ENCODE measurements at places on chromosomes 1 and 21. TPM values are rescaled to one million over a fixed set of nuclear protein-coding genes. Genes with fewer than 3 reads are reported as not detected.

- H3K36me3 ChIP-seq: peaks cover 2% of the 10 kb centered on the region
- H3K4me3 ChIP-seq: no peak overlapping the region
- no peak for DNase-seq
- H3K4me1 ChIP-seq: peaks cover 5% of the 10 kb centered on the region
- no peaks in the 10 kb centered on the region for H3K27me3 ChIP-seq
These were observed 13.9 kb upstream of the KIF14 start for GRCh38 chr1:200634261-200635122.

DNA sequence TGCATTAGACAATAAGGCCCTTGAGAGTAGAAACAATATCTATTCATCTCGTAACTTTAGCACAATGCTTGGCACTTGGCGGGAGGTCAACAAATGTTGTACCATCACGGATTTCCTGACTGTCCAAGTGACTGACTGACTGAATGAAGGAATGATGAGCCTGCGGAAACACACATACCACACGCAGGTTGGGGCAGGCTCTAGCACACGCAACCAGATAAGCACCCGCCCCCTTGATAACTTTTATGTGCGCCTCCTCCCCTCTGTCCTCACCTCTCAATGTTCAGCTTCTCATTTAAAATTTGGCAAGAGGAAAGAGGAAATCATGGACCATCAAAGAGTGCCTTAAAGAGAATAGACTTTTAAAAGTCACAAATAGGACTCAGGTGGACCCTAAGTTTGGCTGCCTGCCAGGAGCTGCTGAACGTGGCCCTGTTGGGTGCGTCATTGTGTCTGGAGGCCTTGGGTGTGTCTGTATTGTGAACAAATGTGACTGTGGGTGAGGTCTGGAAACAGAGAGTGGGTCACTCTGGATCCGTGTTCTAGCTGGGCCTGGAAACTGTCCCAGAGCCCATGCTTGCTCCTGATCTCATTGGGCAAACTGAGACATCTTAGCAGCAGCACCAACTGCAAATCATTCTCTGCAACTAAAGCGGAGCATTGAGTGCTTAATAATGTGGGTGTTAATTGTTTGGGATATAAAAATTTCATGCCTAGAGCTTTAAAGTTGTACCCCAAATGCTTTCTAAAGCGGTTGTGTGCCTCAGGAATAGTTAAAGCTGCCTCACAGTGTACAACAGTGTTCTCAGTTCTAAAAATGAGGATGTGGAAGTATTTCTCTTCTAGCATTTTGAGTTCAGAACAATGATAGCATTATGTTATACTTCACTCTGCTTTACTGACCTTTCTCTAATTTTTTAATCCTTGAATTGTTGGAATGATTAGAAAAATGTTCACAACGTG is 47.6 kb upstream of the ABCG1 start:
- no peaks in the 10 kb centered on the region for H3K36me3 ChIP-seq
- peak overlapping the region; percentile 79 for H3K27ac ChIP-seq
- H3K4me3 ChIP-seq: no peak overlapping the region
- peaks cover 3% of the 10 kb centered on the region for H3K4me1 ChIP-seq
- no peaks in the 10 kb centered on the region for H3K27me3 ChIP-seq
- no peak for DNase-seq

DNA sequence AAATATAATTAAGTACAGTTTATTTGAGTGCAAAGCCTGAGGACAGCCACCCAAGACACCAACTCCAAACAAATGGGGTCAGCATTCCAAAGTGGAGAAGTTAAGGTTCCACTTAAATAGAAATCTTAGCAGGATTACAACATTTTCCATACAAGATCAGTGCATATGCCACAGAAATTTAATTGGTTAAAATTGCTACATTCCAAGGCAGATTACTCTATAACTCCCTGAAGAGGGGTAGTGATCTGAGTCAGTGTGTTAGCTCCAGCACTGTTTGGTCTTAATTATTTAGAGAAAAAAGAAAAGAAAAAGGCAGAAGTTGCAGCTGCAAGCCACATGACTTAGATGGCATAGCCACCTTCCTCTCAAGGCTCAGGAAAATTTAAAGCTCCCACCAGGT is 297.5 kb downstream of the HHIPL2 start:
- peaks cover 6% of the 10 kb centered on the region for H3K4me1 ChIP-seq
- no peak for DNase-seq
- peak overlapping the region; percentile 16 for H3K27ac ChIP-seq
- peaks cover 4% of the 10 kb centered on the region for H3K27me3 ChIP-seq
- H3K36me3 ChIP-seq: peaks cover 4% of the 10 kb centered on the region

DNA sequence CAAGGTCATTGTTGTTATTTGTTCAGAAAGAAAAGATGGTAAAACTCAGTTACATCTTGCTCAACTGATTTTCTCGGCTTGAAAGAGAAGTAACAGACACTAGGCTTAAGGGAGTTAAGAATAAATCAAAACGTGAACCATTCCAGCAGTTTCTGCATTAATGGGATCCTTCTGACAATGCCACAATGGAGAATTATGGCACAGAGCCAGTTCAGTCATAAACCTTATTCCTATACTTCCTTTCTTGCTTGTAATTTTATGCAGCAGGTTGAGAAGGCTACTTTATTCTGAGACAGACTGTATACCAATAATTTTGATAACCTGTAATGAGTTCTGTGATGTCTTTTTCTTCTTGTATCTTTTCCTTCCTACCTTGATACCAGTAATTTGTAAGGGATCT is 167.0 kb downstream of the C1orf21 start:
- no peak overlapping the region for H3K27ac ChIP-seq
- peaks cover 4% of the 10 kb centered on the region for H3K36me3 ChIP-seq
- no peak overlapping the region for H3K4me3 ChIP-seq
- no peak for DNase-seq
- H3K27me3 ChIP-seq: peaks cover 53% of the 10 kb centered on the region

DNA sequence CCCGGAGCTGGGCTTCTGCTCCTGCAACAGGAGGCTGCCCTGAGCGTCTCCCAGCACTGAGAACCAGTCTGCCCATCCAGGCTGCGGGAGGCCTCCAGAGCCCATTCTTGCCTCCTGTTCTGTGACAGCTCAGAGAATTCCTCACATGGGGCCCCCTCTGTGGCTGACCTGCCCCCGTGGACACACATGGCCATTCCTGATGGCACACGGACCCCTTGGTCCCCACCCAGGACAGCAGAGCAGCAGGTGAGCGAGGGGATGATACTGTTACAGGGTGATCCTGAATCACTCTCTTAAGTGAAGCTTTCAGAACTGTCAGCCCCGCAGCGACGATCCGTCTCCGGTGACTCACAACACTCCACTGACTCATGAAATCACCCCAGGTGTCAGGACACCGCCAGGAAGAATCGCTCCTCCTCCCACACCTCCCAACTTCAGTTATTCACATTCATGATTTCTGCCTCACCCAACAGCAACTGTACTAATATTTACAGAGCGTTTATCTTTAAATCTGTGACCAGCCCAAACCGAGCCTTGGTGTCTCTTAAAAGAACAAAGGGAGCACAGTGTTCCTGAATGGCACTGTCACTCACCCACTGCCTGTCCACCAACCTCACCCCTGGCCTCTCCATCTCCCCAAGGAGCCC is 22.5 kb downstream of the CHD5 start:
- H3K27ac ChIP-seq: no peak overlapping the region
- H3K4me3 ChIP-seq: no peak overlapping the region
- DNase-seq: no peak
- peaks cover 2% of the 10 kb centered on the region for H3K4me1 ChIP-seq

DNA sequence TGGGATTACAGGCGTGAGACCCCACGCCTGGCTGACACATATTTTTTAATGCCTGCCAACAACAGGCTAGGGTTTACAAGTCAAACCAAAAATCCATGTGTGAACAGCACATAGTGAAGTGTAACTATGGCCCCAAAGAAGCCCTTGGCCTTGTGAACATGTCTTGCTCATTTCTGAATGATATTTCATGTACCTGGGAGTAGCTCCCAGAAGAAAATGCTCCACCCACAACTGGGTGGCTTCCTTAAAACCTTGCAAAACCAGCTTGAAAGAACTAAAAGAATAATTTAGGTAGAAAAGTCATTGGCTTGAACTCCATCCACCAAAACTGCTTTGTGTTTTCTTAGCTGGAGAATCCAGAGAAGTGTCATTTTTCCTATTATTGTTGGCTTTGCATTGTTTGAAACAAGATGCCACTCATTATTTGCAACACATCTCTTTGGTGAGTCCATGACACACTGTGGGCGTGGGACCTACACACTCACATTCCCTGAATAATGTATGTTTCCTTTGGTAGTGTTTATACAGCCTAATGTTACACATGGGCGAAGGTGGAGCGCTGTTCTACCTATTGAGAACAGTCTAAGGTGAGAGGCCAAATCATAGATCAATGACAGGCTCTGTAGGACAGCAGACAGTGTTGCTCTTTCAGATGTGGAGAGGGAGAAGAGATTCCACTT is 28.5 kb upstream of the SDE2 start:
- peaks cover 4% of the 10 kb centered on the region for H3K27me3 ChIP-seq
- H3K27ac ChIP-seq: no peak overlapping the region
- H3K4me1 ChIP-seq: no peaks in the 10 kb centered on the region
- H3K36me3 ChIP-seq: peaks cover 5% of the 10 kb centered on the region

Gene CD1E
- total RNA-seq: 0.42 TPM

GRCh38 chr1:221521686-221522085 is 220.2 kb downstream of the DUSP10 start:
- DNase-seq: no peak
- H3K36me3 ChIP-seq: no peaks in the 10 kb centered on the region
- peaks cover 4% of the 10 kb centered on the region for H3K27me3 ChIP-seq
- H3K4me1 ChIP-seq: no peaks in the 10 kb centered on the region
- H3K27ac ChIP-seq: no peak overlapping the region

- H3K4me3 ChIP-seq: no peak overlapping the region
- H3K27me3 ChIP-seq: peaks cover 54% of the 10 kb centered on the region
- H3K4me1 ChIP-seq: no peaks in the 10 kb centered on the region
- H3K36me3 ChIP-seq: no peaks in the 10 kb centered on the region
- DNase-seq: no peak
These were observed 198.4 kb downstream of the MATN1 start for GRCh38 chr1:30524840-30525617.

- peak overlapping the region; percentile 14 for H3K27ac ChIP-seq
- H3K36me3 ChIP-seq: peaks cover 4% of the 10 kb centered on the region
- no peak overlapping the region for H3K4me3 ChIP-seq
- no peaks in the 10 kb centered on the region for H3K27me3 ChIP-seq
These were observed 7.4 kb upstream of the ADAR start for GRCh38 chr1:154615411-154615810.

- peaks cover 7% of the 10 kb centered on the region for H3K4me1 ChIP-seq
- no peak overlapping the region for H3K27ac ChIP-seq
- no peak for DNase-seq
- peak overlapping the region; percentile 15 for H3K4me3 ChIP-seq
These were observed 43.2 kb downstream of the HLCS start for GRCh38 chr21:36923270-36923669.

DNA sequence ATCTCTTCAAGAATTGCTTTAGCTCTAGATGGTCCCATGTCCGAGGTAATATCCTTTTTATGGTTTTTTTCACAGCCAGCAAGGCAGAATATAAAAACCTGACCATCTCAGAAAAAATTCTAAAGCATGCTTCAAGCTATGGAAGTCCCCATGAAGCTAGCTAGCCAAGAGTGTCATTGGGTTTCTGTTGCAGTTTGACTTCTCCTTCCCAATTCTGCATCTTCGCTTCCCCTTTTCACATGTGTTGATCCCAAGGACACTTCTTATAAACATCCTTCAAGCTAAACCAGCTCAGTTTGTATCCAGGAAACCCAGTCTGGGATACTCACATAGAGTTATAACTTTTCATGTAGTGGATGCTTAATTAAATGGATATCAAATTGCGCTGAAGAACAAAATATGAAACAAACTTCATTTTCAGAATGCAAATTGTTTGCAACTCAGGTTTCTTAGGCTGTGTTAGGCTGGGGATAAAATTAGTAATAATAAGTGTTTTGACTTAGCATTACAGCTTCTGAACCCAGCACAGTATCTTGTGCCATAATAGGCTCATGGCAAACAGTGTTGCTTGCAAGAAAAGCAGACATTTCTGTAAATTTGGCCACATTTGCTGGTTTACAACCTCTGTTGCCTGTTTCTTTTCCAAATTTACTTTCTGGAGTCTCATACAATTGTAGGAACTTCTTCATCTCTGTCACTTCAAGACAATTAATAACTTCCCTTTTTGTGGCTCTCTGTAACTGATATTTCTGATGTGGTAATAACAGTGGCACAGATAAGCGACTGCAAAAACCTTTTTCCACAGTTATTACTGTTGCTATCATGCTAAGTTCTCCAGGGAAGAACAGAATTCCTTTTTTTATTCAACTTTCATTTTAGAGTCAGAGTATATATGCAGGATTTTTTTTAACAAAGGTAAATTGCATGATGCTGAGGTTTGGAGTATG is 53.2 kb downstream of the NCAM2 start:
- no peak overlapping the region for H3K27ac ChIP-seq
- H3K27me3 ChIP-seq: no peaks in the 10 kb centered on the region
- no peaks in the 10 kb centered on the region for H3K36me3 ChIP-seq

DNA sequence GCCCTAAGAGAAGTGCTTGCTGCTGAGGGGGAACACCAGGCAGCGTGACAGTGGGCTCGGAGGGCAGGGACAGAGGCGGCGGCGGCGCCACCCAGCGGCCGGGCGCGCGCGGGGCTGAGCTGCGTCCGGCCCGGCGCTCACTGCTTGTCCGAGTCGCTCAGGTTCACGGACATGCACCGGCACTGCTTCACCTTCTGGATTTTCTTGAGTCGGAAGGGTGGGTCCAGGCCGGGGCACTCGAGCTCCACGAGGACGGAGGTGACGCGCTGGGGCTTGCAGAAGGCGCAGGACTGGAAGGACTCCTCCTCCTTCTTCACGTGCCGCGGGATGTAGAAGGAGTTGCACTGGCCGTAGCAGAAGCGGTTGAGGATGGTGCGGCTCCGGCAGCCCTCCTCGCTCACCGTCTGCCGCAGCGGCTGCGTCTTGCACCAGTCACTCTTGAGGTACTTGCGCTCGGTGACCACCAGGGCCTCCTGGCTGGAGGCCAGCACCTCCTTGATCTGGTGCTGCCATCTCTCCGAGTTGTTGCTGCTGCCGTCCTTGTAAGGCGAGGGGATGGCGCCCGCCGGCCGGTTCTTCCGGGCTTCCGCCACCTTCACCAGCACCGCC is 119.0 kb downstream of the GREM2 start:
- peak overlapping the region; percentile 56 for H3K4me3 ChIP-seq
- DNase-seq: peak; percentile 25
- H3K36me3 ChIP-seq: peaks cover 2% of the 10 kb centered on the region
- no peaks in the 10 kb centered on the region for H3K27me3 ChIP-seq

DNA sequence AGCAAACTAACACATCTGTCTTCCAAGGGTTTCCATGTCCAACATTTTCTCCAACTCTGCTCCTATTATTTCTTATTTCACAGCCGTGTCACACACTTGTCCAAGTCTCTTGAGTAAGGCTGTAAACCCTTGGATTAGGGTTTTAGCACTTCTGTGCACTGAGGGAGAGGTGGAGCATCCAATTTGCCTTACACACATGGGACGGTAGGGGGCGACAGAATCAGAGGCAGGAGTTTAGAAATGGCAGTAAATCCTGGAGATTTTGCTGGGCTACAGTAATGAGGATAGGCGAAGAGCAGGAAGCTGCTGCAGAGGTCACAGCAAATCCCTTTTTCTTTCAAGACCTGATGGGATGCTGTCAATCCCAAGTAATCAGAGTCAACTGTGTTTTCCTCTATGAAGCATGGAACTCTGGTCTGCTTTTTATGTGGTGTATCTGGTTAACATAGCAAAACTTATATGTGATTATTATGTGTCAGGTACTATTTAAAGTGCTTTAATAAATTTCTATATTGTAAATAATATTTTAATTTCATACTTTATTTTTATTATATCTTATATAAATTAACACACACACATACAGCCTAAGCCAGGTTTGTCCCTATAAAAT is 15.4 kb upstream of the LCE5A start:
- no peak overlapping the region for H3K27ac ChIP-seq
- H3K36me3 ChIP-seq: peaks cover 5% of the 10 kb centered on the region
- no peak overlapping the region for H3K4me3 ChIP-seq
- H3K27me3 ChIP-seq: peaks cover 21% of the 10 kb centered on the region
